Progenitor cell of endocrine pancreas (in vitro differentiated cells): ENCODE measurements at places on chromosomes 5 and 9. TPM values are rescaled to one million over a fixed set of nuclear protein-coding genes. Genes with fewer than 3 reads are reported as not detected.

GRCh38 chr5:133130387-133131118, 78.7 kb downstream of the HSPA4 start:
- H3K4me1 ChIP-seq = no peaks in the 10 kb centered on the region
- peaks cover 15% of the 10 kb centered on the region for H3K27me3 ChIP-seq
- H3K4me3 ChIP-seq = no peak overlapping the region
- H3K27ac ChIP-seq = no peak overlapping the region
- no peak for DNase-seq

The DOK3 gene
- total RNA-seq = 11.6 and 13.7 TPM in 2 replicates

GRCh38 chr5:169988206-169988605, 7.9 kb upstream of the INSYN2B start:
- DNase-seq = no peak
- H3K27ac ChIP-seq = no peak overlapping the region
- H3K36me3 ChIP-seq = no peaks in the 10 kb centered on the region
- no peak overlapping the region for H3K4me3 ChIP-seq

- no peaks in the 10 kb centered on the region for H3K4me1 ChIP-seq
- H3K4me3 ChIP-seq = no peak overlapping the region
- H3K36me3 ChIP-seq = no peaks in the 10 kb centered on the region
- peaks cover 44% of the 10 kb centered on the region for H3K27me3 ChIP-seq
- H3K27ac ChIP-seq = no peak overlapping the region
These were observed 332.4 kb downstream of the DMAC1 start for GRCh38 chr9:7467186-7467585.

DNA sequence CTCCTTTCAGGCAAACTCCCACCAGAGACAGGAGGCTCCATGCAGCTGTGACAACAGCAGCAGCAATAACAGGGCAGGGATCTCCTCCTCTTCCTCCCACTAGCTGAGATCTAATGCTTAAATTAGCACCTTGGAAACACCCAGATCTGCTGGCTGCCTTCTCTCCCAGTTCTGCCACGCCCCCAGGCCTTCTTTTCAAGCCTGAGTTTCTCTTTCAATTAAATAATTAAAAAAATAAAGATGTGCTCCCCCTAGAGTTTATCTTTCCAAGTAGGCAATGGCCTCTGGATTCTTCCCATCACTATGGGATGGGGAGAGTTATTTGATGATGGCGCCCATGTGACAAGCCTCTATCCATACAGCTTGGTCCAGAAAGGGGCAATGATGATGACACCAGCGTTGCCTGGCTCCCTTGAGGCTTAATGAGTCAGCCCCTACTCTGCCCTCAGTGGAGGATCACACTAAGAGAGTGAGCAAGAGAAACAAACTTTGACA, 3.8 kb downstream of the FAM219A start:
- H3K4me1 ChIP-seq = peaks cover 22% of the 10 kb centered on the region
- DNase-seq = no peak
- no peaks in the 10 kb centered on the region for H3K36me3 ChIP-seq

The ABL1 gene
- total RNA-seq = 113 TPM in 2 replicates

- H3K36me3 ChIP-seq = peaks cover 1% of the 10 kb centered on the region
- no peak for DNase-seq
- H3K27me3 ChIP-seq = no peaks in the 10 kb centered on the region
- H3K4me1 ChIP-seq = peaks cover 39% of the 10 kb centered on the region
- no peak overlapping the region for H3K4me3 ChIP-seq
- H3K27ac ChIP-seq = no peak overlapping the region
These were observed 13.8 kb downstream of the SLC44A1 start for GRCh38 chr9:105258225-105258737.

GRCh38 chr9:131238402-131239021, 37.8 kb downstream of the FAM78A start:
- H3K36me3 ChIP-seq = no peaks in the 10 kb centered on the region
- H3K4me1 ChIP-seq = peaks cover 11% of the 10 kb centered on the region
- H3K4me3 ChIP-seq = peak overlapping the region; percentile 20

GRCh38 chr5:139246394-139246793, 47.1 kb upstream of the MATR3 start:
- H3K36me3 ChIP-seq = no peaks in the 10 kb centered on the region
- H3K4me3 ChIP-seq = no peak overlapping the region
- H3K27ac ChIP-seq = no peak overlapping the region
- no peaks in the 10 kb centered on the region for H3K4me1 ChIP-seq
- DNase-seq = no peak

- H3K27me3 ChIP-seq = no peaks in the 10 kb centered on the region
- no peak overlapping the region for H3K27ac ChIP-seq
- H3K4me3 ChIP-seq = no peak overlapping the region
- H3K36me3 ChIP-seq = peaks cover 18% of the 10 kb centered on the region
These were observed 150.0 kb downstream of the CDC42SE2 start for GRCh38 chr5:131413605-131414559.

The THBS4 gene
- total RNA-seq = 5.6 and 6.1 TPM in 2 replicates

DNA sequence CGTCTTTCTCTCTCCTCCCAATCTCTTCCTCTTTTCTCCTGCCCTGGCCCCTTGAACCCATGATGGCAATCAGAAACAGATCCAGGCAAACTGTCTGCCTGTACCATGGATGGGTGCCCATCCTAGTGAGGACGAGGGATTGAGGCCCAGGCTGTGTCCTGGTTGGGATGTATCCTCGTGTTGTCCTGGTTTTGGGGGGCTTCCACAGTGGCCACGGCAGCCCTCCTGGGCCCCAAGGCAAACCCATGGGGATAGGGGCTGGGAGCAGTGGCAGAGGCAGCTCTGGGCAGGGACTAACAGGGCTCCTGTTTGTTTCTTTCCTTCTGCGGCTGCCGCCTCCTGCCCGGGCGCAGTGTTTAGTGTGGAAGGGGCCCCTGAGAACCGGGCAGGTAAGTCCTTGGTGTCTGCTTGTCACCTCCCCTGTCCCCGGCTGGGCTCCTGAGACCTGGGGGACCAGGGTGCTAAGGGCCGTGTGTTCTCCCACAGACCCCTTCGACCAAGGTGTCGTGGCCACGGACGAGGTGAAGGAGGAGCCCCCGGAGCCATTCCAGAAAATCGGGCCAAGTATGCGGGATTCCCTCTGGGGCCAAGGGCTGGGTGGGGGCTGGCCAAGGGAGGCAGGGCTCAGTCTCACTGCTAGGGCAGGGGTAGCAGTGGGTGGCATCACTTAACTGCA, 70.0 kb downstream of the AMBP start:
- peak; percentile 8 for DNase-seq
- no peak overlapping the region for H3K4me3 ChIP-seq
- H3K4me1 ChIP-seq = peaks cover 2% of the 10 kb centered on the region
- no peak overlapping the region for H3K27ac ChIP-seq
- H3K27me3 ChIP-seq = no peaks in the 10 kb centered on the region

GRCh38 chr5:79069488-79070349, at the start of the genes BHMT2 and DMGDH:
Gene BHMT2 (plus strand): TSS chr5:79069767. CDS start chr5:79069783, 16 bp downstream.
Gene DMGDH (minus strand): TSS chr5:79069674. CDS start chr5:79069620, 54 bp downstream.
- no peak within 1 kb of the TSS for H3K27ac ChIP-seq
- no peaks in the 10 kb centered on the region for H3K27me3 ChIP-seq
- DNase-seq = no peak
- no peaks in the 10 kb centered on the region for H3K36me3 ChIP-seq

- H3K27ac ChIP-seq = no peak overlapping the region
- H3K4me3 ChIP-seq = no peak overlapping the region
- no peaks in the 10 kb centered on the region for H3K4me1 ChIP-seq
- no peak for DNase-seq
These were observed 383.0 kb downstream of the RAB3C start for GRCh38 chr5:58965677-58966414.

The STK10 gene
- 18.1 and 18.3 TPM in 2 replicates for total RNA-seq

DNA sequence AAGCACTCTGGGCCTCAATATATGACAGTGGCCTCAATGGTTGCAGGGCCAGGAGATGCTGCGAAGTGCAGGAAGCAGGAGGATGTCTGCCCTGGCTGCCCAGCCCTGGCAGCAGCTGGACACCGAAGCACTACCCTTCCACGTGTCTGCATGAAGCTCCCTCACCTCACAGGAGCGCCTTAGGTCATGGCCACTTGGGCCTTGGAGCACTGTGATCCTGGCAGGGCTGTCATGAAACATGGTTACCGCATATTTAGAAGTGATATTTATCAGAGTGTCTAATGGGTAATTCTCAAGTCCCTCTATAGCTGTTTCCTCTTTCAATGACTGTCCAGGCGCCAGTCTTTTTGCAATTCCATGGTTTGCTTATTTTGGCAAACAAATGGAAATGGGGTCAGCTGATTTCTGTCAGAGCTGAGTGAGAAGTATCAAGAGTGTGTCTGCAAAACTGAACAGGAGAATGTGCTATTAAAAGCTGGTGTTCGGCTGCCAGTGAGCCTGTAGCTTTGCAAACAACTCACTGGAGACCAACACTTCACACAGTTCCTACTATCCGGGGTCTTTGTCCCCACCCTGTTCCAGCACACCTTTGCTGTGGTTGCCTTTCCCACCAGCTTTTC, 285.9 kb downstream of the KIF4B start:
- DNase-seq = no peak
- no peaks in the 10 kb centered on the region for H3K36me3 ChIP-seq
- H3K27ac ChIP-seq = no peak overlapping the region

- H3K4me1 ChIP-seq = peaks cover 9% of the 10 kb centered on the region
- H3K36me3 ChIP-seq = no peaks in the 10 kb centered on the region
- H3K27ac ChIP-seq = peak overlapping the region; percentile 76
- H3K4me3 ChIP-seq = no peak overlapping the region
- no peak for DNase-seq
These were observed 11.1 kb upstream of the APTX start for GRCh38 chr9:33012328-33013069.

GRCh38 chr5:3542158-3542557, 53.5 kb upstream of the IRX1 start:
- no peak overlapping the region for H3K27ac ChIP-seq
- H3K27me3 ChIP-seq = peaks cover 22% of the 10 kb centered on the region
- H3K36me3 ChIP-seq = no peaks in the 10 kb centered on the region
- H3K4me1 ChIP-seq = peaks cover 5% of the 10 kb centered on the region

DNA sequence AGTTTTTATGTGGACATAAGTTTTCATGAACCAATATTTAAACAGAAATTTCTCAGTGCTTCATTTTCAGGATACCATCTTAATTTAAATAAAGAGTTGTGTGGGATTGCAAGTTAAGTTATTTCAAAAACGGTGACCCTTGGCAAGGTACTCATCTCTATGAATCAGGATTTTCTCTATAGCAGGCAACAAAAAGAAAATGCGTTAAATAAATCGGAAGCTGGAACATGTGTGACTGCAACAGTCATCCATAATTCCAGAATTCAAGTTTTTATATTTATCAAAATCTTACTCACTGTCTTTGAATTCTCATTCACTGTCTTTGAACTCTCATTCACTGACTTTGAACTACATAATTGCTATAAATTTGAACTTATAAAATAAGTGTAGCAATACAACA, 5.8 kb upstream of the RECK start:
- H3K27ac ChIP-seq = no peak overlapping the region
- DNase-seq = no peak
- no peaks in the 10 kb centered on the region for H3K4me1 ChIP-seq
- no peak overlapping the region for H3K4me3 ChIP-seq
- no peaks in the 10 kb centered on the region for H3K36me3 ChIP-seq

DNA sequence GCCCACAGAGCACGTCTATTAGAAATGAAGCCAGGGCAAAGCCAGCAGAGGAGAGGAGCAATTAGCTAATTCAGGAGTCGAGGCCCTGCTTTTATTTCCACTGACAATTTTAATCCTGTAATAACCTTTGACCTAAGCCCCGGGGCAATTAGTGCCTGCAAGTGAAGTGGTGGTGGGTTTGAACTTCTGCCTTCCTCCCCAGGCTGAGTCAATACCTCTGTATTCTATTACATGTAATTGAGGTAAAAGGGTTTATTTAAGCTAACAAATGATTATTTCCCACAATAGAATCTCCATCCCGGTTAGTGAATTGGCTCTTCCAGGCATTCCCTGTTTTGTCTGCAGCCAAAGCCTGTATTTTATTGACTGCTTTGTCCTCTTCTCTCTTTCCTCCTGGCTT, 49.9 kb downstream of the FGF18 start:
- H3K4me3 ChIP-seq = no peak overlapping the region
- peaks cover 9% of the 10 kb centered on the region for H3K4me1 ChIP-seq
- H3K27me3 ChIP-seq = peaks cover 8% of the 10 kb centered on the region
- H3K36me3 ChIP-seq = no peaks in the 10 kb centered on the region

DNA sequence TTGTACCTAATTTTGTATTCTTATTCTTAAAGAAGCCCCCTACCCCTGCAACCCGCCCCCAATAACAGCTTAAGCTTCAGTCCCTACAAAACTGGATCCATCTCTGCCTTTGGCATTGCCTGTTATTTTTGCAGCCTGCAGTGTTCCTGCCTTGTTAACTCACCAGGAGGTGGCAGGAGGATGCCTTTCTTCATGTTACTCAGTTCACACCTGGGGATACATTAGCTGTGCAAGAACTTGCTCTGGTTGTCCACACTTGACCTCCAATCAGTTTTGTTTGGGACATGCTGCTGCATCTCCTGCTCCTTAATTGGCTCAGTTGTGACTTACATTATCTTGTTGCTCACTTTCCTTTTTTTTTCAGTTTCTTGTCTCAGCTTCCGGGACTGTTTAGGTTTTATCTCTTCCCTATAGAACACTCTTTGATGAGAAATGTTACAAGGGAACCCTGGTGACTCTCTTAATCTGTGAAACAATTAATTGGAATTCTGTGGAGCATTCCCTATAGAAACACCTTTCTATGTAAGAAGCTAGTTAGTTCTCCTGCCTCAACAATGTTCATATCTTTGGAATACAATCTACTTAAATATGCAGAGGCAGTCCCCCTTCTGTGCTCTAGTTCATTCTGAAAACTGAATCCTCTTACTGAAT, 467.7 kb upstream of the ACO1 start:
- H3K4me1 ChIP-seq = no peaks in the 10 kb centered on the region
- H3K27me3 ChIP-seq = no peaks in the 10 kb centered on the region
- no peaks in the 10 kb centered on the region for H3K36me3 ChIP-seq
- H3K27ac ChIP-seq = no peak overlapping the region

DNA sequence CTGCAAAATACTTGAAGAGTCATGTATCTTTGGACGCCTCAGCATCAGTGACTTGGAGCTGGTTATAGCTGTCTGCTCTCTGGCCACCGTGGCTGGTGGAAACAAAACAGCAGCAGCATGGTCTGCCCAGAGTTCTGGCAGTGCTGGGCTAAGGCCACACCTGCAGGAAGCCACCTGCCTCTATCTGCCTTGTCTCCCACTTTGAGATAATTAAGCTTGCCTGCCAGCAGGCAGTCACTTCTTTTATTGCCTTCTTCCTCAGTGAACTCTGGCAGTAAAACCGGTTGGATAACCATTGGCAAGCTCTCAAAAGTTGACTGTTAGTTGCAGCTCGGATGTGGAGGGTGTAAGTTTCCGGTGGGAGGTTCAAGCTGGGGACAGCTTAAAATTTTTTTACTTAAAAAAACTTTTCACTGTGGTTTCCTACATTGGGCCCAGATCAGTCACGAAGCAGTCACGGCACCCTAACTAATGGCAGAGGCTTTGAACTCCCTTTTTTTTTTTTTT, 4.9 kb downstream of the SMIM3 start:
- H3K27me3 ChIP-seq = peaks cover 6% of the 10 kb centered on the region
- H3K27ac ChIP-seq = peak overlapping the region; percentile 31
- H3K36me3 ChIP-seq = peaks cover 7% of the 10 kb centered on the region
- no peak overlapping the region for H3K4me3 ChIP-seq
